Activated naive CD8-positive, alpha-beta T cell treated with anti-CD3 and anti-CD28 coated beads, Interleukin-2, amount 10 ng/mL, durations not matched to agents 7 days and 5 days (primary cell): ENCODE measurements at places on chromosomes 6 and 20.

DNA sequence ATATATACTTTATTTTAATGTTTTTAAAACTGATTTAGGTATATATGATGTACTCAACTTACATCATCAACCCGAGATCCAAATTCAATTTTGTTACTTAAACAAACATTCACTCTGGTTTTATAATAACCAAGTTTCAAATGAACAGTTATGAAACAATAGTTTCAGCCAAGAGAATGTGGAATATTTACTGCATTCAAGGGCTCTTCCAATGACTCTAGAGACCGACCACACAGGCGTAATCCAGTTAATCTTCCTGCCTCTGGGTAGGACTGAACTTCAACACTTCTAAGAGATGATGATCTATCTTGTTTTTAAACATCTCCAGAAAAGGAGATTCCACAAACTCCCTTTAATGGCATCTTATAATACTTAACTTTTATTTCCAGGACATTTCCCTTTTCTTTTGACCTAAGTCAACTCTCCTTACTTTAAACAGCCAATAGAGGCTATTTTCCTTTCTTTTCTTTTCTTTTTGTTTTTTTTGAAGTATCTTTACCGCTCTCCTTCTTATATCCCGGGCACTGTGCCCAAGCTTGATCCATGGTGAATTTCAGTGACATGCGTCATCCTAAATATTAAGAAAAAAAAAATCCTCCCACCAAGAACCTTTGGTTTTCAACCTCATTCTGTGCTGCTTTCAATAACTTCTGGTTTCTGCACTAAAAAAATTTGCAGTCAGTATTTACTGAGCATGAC lies 110.1 kb downstream of the KIF13A start:
- H3K27ac ChIP-seq, result no peak overlapping the region
- no peaks in the 10 kb centered on the region for H3K36me3 ChIP-seq
- H3K27me3 ChIP-seq, result peaks cover 18% of the 10 kb centered on the region
- no peaks in the 10 kb centered on the region for H3K4me1 ChIP-seq
- DNase-seq, result no peak
- H3K4me3 ChIP-seq, result no peak overlapping the region

DNA sequence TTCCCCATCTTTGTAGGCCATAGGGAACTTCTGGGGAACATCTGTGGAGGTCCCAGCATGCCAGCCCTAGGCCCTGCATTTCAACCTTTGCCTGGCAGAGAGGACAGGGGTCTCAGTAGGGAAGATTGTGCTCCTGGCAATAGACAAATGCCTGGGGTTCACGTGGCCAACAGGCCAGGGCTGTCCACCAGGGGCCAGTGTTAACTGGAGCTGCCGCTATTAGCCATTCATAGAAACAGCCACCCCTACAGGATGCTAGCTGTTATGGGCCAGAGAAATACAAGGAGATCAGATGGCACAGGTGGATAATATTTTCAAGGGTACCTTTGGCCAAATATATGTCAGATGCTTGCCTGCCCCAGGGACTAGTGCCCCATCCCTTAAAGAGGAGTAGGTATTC lies 932.9 kb downstream of the QKI start:
- DNase-seq, result no peak
- no peaks in the 10 kb centered on the region for H3K27me3 ChIP-seq
- no peak overlapping the region for H3K4me3 ChIP-seq
- no peaks in the 10 kb centered on the region for H3K4me1 ChIP-seq

DNA sequence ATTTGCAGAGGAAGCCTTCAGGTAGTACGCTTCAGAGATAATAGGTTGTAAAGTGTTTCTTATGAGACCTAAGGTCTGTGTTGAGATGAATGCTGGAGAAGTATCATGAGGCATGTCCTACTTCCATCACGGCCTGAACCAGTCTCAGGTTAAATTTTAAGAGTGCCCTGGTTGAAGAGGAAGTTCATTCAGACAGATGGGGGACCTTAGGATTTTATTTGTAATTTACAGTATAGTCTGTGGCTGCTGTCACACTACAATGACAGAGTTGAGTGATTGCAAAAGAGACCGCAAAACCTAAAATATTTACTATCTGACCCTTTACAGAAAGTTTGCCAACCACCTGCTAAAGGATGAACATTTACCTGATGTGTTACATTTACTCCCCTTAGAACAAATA lies 70.9 kb downstream of the UST start:
- no peaks in the 10 kb centered on the region for H3K4me1 ChIP-seq
- no peak overlapping the region for H3K27ac ChIP-seq
- H3K27me3 ChIP-seq, result peaks cover 9% of the 10 kb centered on the region
- DNase-seq, result no peak
- H3K4me3 ChIP-seq, result no peak overlapping the region

DNA sequence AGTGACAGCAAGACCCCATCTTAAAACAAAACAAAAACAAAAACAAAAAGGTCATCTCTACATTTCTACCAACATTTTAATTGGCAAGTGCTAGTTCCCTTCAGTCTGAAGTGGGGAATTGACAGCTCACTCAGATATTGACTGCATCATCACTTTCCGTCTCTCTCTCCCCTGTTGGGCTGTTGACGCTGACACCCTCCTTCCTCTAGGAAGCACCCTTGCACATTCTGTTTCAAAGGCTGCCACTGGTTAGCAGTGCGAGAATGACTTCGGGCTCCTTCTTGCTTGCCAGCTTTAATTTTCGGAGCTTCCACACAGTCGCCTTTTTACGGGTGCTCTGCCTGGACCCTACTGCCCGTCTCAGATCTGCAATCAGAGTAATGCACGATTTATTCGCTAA lies 96.6 kb upstream of the INSM1 start:
- H3K4me3 ChIP-seq, result no peak overlapping the region
- DNase-seq, result no peak
- H3K36me3 ChIP-seq, result no peaks in the 10 kb centered on the region
- H3K27ac ChIP-seq, result no peak overlapping the region
